Activated T-cell treated with anti-CD3 and anti-CD28 coated beads for 48 hours (primary cell): ENCODE measurements at places on chromosomes 11 and 22.

GRCh38 chr22:49701380-49702067 is 126.1 kb downstream of the BRD1 start:
- no peak for DNase-seq

DNA sequence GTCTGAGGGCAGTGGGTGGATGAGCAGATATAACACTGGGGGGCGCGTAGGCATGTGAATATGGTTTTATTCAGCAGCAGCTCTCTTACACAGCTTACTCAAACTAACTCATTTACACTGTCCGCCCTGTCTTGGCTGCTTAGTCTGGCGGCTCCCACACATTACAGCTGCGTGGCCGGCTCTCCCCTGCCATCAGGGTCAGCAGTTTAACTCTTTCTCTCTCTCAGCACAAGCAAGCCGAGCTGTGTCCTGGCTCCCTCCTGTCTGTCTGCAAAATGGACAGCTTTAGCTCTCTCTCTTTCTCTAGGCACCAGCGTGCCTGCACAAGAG is 1310.1 kb upstream of the RAG2 start:
- no peak for DNase-seq

DNA sequence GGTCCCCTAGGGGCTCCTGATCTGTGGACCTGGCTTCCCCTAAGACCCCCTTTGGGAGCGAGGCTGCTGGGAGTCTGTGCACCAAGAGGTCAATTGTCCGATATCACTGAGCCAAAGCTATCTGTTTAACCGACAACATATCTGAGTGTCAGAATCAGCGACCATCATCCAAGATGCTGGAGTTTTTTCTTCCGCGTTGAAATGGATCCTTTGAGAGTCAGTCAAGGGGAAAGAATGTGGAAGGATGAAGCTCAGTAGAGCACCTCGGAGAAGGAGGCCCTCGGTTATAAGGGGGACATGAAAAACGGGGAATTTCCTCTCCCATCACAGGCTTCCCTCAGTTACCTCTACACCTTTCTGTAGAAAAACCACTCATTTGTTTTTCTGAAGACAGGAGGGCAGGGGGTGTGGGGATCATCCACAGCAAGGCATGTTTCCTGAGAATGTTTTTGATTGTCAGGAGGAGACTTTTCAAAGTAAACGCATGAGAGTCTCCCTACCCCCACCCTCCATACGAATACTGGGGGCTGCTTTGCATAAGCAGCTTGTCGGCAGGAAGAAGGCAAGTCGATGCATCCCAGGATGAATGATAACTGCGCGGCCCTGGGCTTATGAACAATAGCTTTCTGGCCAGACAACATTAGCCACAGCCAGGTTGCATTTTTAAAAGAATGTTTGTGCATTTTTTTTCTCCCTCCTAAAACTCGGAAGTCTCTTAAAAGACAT is 37.7 kb upstream of the CCND1 start:
- no peak for DNase-seq

GRCh38 chr11:38060920-38061319 is 1462.9 kb upstream of the RAG2 start:
- no peak for DNase-seq

DNA sequence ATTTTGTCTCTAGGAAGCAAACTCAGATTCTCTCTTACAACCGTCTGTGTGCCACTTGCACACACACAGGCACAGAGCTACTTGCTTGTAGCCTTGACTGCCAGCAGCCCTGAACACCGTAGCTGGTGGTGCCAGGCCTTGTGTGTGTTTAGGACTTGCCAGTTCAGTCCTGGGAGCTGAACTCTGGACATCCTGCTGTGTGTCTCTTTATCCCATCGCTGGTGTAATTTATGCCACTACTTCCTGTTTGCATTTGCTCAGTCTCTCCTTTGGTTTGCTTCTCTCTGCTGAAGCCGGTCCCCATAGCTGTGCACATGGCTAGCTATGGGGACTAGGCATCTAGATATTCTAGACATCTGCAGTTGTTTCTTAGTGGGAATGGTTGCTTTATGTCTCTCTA is 24.0 kb downstream of the MARK2 start:
- DNase-seq = no peak

- DNase-seq = no peak
Observed at GRCh38 chr22:50251477-50252081, 514 bp upstream of the HDAC10 start.

GRCh38 chr11:110445437-110445836 is 15.7 kb downstream of the FDX1 start:
- DNase-seq = no peak

DNA sequence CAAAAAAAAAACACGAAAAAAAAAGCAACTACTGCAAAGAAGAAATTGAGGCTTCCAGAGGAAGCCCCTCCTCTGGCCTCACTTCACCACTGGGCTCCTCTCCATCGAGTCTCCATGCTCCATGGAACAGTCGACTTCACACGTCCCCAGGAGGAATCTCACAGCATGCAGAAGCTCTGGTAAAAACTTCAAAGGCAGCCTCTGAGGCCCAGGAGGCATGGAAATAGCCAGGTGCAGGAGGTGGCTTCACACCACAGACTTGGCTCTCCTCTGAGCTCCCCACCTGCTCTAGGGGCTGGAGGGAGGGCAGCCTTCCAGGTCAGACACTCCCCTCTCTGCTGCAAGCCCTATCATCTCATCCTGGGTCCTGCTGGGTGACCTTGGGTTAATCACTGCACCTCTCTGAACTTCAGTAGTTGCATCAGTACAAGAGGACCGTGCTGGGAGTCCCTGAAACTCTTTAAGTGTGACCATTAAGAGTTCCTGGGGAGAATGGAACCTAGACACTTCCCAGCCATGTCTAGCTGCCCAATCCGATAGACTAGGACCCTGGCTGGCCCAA is 8.2 kb downstream of the PDE2A start:
- DNase-seq = no peak

DNA sequence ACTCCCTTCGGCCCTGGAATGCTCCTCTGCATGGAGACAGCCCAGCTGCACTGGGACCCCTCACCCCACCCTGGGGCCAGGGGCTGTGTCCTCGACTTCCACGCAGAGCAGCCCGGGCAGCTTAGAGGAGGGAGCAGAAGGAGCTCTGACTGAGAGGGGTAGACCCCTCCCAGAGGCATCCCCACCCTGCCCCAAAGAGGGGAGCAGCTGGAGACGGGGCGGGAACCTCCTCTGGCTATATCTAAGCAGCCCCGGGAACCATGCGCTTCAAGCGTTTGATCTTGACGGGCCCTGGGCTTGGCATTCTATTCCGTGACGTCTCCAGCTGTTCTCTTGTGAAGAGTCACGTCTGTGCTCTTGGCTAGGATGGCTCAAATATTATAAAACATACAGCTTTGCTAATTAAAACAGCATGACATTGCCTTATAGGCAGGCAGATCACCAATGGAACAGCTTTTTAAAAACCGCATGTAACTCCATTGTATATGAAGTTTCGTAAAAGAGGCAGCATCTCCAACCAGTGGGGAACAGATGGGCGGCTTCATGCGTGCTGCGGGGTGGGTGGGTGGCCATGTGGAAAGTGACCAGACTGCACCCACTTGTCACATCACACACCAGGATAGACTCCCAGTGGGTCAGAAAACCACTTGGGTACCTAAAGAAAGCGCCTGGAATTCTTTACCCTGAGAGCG is 7.7 kb downstream of the KCNQ1 start:
- no peak for DNase-seq

- no peak for DNase-seq
Observed at GRCh38 chr22:36208914-36209313, 7.3 kb upstream of the APOL4 start.

DNA sequence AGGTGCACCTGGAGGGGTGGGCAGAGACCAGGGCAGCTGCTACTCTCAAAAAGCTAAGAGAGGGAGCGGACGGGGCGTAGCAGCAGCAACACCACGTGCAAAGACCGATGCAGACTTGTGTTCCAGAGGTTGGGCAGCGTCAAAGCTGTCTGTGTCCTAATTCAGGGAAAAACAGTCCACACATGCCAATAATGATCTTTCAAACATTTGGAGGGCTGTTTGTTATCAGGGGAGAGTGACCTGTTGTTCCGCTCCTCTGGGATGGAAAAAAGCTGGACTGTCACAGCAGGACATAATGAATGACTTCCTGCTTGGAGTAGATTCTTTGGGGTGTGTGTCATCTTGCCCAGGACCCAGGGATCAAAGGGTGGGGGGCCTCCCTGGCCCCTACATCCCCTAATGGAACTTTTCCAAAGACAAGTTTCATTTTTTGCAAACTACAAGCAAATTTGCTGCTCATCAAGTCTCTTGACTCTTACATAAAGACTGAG is 6.2 kb upstream of the FBLN1 start:
- no peak for DNase-seq

GRCh38 chr11:34653031-34653430 is 32.1 kb downstream of the EHF start:
- DNase-seq = no peak

DNA sequence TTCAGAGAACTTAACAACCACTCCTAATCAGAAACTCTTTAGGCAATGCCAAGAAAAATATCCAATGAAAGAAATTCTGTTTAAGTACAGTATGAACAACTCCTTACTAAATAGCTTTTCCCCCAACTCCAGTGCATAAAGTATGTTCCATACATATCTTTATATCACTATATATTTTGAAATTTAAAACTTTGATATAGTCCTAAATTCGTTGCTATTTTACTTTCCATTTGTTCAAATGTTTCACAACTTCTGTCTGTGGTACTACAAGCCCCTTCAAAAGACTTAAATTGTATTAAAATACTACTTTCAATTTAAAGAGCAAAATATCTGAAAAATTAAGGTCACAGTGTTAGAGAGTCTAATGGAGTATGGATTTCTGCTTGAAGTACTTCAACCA is 52.6 kb downstream of the STK33 start:
- no peak for DNase-seq

DNA sequence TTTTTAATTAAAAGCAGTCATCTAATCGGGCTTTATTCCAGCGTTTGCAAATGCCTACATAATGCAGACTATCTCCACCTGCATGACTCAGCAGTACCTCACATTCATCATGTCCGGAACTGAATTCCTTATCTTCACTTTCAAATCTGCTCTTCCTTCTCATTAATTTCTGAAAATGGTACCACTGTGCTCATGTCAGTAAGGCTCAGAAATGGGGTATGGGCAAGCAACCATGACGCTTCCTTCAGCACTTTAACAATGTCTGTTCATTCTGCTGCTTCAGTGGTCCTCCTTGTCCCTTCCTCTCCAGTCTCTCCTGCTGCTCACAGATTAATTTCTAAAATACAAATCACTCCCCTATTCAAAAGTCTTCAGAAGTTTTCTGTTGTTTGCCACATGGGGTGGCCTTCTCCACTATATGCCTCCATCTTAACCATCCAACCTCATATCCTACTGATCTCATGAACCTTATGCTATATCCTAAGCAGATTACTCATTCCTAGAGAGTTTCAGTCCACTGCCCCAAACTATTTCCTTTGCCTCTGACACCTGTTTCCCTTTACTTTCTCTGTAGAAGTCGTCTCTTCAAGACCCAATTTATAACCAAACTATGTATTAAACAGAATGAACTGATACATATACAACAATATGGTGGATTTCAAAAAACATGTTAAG is 7.0 kb downstream of the GTF2H1 start:
- DNase-seq = no peak

- DNase-seq = no peak
Observed at GRCh38 chr22:45554040-45554406, 51.3 kb downstream of the FBLN1 start.

GRCh38 chr11:1390569-1391164 is 933 bp downstream of the BRSK2 start:
- no peak for DNase-seq
